Peyer's patch (tissue), 4 donors: ENCODE measurements at places on chromosomes 12 and 14. TPM values are rescaled to one million over a fixed set of nuclear protein-coding genes. Genes with fewer than 3 reads are reported as not detected.

NANOG gene
- not detected for total RNA-seq

JAG2 gene
- 33.0 TPM for total RNA-seq

SNRPF gene
- total RNA-seq: 2.9 TPM

GPRC5D gene
- 1.3 TPM for total RNA-seq

POLE2 gene
- total RNA-seq: 10.7 TPM

CLEC4A gene
- 10.1 TPM for total RNA-seq

KRT4 gene
- not detected for total RNA-seq

FAM161B gene
- 12.9 TPM for total RNA-seq

RNF41 gene
- total RNA-seq: 23.8 TPM

GSG1 gene
- 1.1 TPM for total RNA-seq

PRIMA1 gene
- total RNA-seq: 4.1 TPM

LAG3 gene
- 1.6 TPM for total RNA-seq

GRCh38 chr12:79826267-79827128 lies 108.4 kb downstream of the PPP1R12A start:
- no peaks in the 10 kb centered on the region for H3K27me3 ChIP-seq
- no peak for DNase-seq
- no peak overlapping the region for H3K27ac ChIP-seq
- H3K36me3 ChIP-seq: no peaks in the 10 kb centered on the region
- H3K4me3 ChIP-seq: no peak overlapping the region

GRCh38 chr14:47226877-47227520 lies 448.4 kb downstream of the MDGA2 start:
- no peak for DNase-seq
- H3K27ac ChIP-seq: no peak overlapping the region
- no peaks in the 10 kb centered on the region for H3K27me3 ChIP-seq
- no peaks in the 10 kb centered on the region for H3K4me1 ChIP-seq
- H3K4me3 ChIP-seq: no peak overlapping the region
- no peaks in the 10 kb centered on the region for H3K36me3 ChIP-seq

DNA sequence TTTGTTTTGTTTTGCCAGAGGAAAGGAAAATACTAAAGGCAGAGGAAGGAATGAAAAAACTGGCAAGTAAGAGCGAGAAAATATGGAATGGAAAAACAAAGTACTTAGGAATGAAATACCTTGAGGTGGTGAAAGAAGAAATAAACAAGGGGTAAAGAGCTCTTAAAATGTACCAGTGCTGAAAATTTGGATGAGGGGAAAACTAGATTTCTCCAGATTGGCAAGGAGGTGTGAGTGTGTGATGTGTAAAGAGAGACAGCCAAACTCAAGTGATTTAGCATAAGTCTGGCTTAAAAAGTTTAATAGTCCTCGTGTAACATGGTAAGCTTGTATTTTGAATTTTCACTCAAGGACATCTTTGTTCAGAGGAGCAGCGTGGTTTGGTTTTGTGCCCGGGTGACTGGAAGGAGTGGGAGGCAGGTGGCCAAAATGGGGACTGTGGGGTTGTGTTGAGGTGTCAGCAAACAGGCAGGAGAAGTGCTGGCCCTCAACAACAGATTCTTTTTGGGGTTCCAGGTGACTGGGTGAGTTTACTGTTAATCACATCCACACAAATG lies 102.7 kb downstream of the DACT1 start:
- no peaks in the 10 kb centered on the region for H3K4me1 ChIP-seq
- no peak overlapping the region for H3K4me3 ChIP-seq
- no peak for DNase-seq
- H3K27ac ChIP-seq: no peak overlapping the region
- H3K27me3 ChIP-seq: no peaks in the 10 kb centered on the region

DNA sequence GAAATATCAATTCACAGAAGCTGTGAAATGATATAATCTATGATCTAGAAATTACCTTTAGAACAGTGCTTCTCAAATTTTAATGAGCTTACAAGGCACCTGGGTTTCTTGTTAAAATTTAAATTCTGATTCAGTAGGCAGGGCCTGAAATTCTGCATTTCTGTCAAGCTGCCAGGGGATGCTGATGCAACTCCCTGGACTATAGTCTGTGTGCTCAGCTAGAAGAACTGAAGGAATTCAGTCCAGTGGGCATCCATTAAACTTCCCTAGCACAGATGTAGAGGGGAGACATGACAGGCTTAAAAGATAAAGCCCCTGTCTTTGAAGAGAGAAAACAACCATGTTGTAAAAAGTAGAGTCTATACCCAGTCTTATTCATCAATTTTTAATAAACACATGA lies 441.8 kb downstream of the TMTC2 start:
- DNase-seq: no peak
- H3K4me1 ChIP-seq: no peaks in the 10 kb centered on the region
- H3K27ac ChIP-seq: no peak overlapping the region

DNA sequence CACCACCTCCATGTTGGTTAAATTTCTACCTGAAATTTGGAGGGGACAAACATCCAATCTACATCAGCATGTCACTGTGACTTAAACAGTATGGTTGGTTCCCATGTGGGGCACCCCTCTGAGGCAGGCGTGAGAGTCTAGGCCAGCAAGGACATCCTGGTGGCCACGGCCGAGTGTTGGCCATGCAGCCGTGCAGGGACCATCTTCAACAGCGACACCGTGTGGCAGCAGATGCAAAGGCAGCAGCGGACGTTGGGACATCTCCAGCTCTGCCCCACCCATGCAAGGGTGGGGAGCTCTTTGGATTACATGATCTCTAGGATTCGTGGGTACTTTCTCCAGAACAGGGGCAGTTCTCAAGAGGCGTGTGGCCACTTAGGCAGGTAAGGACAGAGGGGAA lies 49.8 kb downstream of the NOC4L start:
- no peak overlapping the region for H3K27ac ChIP-seq
- H3K27me3 ChIP-seq: no peaks in the 10 kb centered on the region
- no peak for DNase-seq
- H3K4me3 ChIP-seq: no peak overlapping the region
- no peaks in the 10 kb centered on the region for H3K4me1 ChIP-seq
- H3K36me3 ChIP-seq: no peaks in the 10 kb centered on the region

GRCh38 chr14:98868866-98869265 lies 403.1 kb downstream of the BCL11B start:
- H3K27me3 ChIP-seq: no peaks in the 10 kb centered on the region
- H3K36me3 ChIP-seq: no peaks in the 10 kb centered on the region
- H3K4me3 ChIP-seq: no peak overlapping the region
- no peaks in the 10 kb centered on the region for H3K4me1 ChIP-seq
- H3K27ac ChIP-seq: no peak overlapping the region

GRCh38 chr12:104494793-104495158 lies 38.0 kb downstream of the CHST11 start:
- H3K4me3 ChIP-seq: no peak overlapping the region
- no peaks in the 10 kb centered on the region for H3K27me3 ChIP-seq
- H3K27ac ChIP-seq: peak overlapping the region; percentile 63
- H3K36me3 ChIP-seq: no peaks in the 10 kb centered on the region
- H3K4me1 ChIP-seq: peaks cover 10% of the 10 kb centered on the region
- DNase-seq: no peak

- H3K27me3 ChIP-seq: no peaks in the 10 kb centered on the region
- H3K27ac ChIP-seq: no peak overlapping the region
- no peak for DNase-seq
Observed at GRCh38 chr14:68441542-68441941, 351.3 kb downstream of the ZFP36L1 start.

- H3K36me3 ChIP-seq: no peaks in the 10 kb centered on the region
- H3K27me3 ChIP-seq: no peaks in the 10 kb centered on the region
- no peak for DNase-seq
- no peaks in the 10 kb centered on the region for H3K4me1 ChIP-seq
- H3K27ac ChIP-seq: no peak overlapping the region
- no peak overlapping the region for H3K4me3 ChIP-seq
Observed at GRCh38 chr14:83470959-83471695, 1937.5 kb upstream of the SEL1L start.

GRCh38 chr12:2960390-2960956 lies 1.3 kb downstream of the TEAD4 start:
- H3K27ac ChIP-seq: no peak overlapping the region
- H3K4me1 ChIP-seq: peaks cover 9% of the 10 kb centered on the region
- no peaks in the 10 kb centered on the region for H3K36me3 ChIP-seq

- H3K36me3 ChIP-seq: no peaks in the 10 kb centered on the region
- no peak for DNase-seq
- no peak overlapping the region for H3K4me3 ChIP-seq
- no peak overlapping the region for H3K27ac ChIP-seq
- no peaks in the 10 kb centered on the region for H3K27me3 ChIP-seq
Observed at GRCh38 chr12:124624823-124625222, 57.4 kb upstream of the NCOR2 start.

- DNase-seq: no peak
- H3K27ac ChIP-seq: peak overlapping the region; percentile 81
- no peaks in the 10 kb centered on the region for H3K36me3 ChIP-seq
- no peaks in the 10 kb centered on the region for H3K27me3 ChIP-seq
Observed at GRCh38 chr14:22547313-22547947, 41.6 kb downstream of the DAD1 start.

DNA sequence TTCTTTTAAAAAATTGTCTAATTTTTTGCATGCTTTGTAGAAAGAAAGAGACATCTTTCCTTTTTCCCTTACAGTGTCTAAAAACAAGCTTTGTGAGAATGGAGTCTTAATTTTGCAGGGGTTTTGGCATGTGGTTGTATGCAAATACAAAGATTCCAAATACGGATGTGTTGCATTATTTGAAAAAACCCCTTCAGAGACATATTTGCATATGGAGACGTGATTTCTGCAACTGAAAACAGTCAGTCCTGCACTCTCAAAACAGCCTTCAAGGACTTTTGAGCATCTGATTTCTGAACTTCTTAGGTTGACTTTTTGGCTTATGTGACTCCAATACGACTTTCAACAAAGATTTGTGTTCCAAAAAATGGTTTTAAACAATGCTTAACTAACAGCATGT lies 7.8 kb downstream of the IRAK3 start:
- no peak for DNase-seq
- H3K27me3 ChIP-seq: no peaks in the 10 kb centered on the region
- no peaks in the 10 kb centered on the region for H3K36me3 ChIP-seq
- H3K4me3 ChIP-seq: no peak overlapping the region

DNA sequence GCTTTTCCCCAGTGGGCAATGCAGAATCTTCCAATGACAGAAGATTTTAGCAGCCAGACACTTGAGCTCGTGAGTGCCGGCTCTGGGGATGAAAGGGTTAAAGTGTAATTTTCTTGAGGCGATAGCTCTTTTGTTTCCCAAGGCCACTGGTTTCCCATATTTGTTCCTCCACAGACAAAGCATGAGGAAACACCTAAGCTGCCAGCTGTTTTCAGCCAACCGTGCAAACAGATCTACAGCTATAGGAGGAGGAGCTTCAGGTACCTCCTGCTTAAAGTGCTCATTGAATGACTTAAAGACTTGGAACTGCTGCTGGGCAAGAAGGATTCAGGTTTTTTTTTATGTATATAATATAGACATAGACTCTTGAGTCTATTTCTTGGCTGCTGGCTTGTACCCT lies 1311.5 kb downstream of the TMEM121 start:
- no peak for DNase-seq
- no peaks in the 10 kb centered on the region for H3K27me3 ChIP-seq
- no peak overlapping the region for H3K27ac ChIP-seq

DNA sequence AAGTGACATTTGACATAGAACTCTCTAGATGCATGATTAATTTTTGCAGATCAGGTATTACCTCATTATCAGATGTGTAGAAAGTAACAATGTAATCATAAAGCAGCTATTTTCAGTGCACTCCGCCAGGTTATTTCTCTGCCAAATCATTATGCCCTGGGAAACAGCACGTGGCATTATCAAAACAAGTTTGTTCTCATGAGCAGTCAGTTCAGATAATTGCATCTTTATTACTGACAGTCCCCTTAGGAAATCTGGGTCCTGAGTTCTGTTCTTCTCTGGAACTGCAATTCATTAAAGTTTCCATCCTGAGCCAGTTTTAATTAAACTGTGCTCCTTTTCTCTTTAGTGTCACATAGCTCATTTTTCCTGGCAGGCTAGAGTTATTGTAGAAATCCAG lies 94.7 kb upstream of the KRR1 start:
- no peak overlapping the region for H3K27ac ChIP-seq
- H3K4me3 ChIP-seq: no peak overlapping the region
- H3K4me1 ChIP-seq: no peaks in the 10 kb centered on the region
- no peak for DNase-seq

GRCh38 chr14:79438696-79439342 lies 772.5 kb downstream of the DIO2 start:
- no peak overlapping the region for H3K27ac ChIP-seq
- DNase-seq: no peak
- H3K4me3 ChIP-seq: no peak overlapping the region
- no peaks in the 10 kb centered on the region for H3K27me3 ChIP-seq
